Suprapubic skin (tissue), 4 donors: ENCODE measurements at places on chromosomes 6 and 20.
A peak's percentile ranks its signal among the peaks of the same experiment; 100 is the strongest.

DNA sequence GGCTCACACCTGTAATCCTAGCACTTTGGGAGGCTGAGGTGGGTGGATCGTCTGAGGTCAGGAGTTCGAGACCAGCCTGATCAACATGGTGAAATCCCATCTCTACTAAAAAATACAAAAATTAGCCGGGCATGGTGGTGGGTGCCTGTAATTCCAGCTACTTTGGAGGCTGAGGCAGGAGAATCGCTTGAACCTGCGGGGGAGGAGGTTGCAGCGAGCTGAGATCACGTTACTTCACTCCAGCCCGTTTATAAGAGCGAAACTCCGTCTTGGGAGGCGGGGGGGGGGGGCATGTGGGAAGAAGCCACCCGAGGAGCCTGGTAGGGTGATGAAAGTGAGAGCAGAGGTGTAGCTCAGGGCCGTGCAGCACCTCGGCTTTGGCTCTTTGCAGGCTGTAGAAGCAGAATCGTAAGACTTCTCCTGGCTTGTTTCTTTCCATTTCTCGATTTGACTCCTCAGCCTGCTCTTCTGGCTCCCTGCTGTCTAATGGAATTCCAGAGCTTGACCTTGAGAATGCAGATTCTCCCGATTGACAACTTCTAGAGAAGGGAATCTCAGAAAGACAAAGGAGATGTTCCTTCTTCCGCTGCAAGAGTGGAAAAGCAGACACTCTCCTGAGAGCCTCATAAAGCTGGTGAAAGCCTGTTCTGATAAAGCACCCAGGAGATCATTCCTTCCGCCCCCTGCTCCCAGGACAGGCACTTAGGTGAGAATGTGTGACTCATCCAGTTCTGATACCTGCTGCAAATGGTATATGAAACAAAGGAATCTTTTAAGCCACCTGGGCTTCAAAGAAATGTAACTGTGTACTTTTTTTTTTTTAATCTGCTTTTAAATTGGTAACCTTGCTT lies 26.0 kb upstream of the PPP1R16B start:
- H3K4me3 ChIP-seq = no peak overlapping the region
- H3K27ac ChIP-seq = no peak overlapping the region
- no peak for DNase-seq
- peaks cover 13% of the 10 kb centered on the region for H3K36me3 ChIP-seq

DNA sequence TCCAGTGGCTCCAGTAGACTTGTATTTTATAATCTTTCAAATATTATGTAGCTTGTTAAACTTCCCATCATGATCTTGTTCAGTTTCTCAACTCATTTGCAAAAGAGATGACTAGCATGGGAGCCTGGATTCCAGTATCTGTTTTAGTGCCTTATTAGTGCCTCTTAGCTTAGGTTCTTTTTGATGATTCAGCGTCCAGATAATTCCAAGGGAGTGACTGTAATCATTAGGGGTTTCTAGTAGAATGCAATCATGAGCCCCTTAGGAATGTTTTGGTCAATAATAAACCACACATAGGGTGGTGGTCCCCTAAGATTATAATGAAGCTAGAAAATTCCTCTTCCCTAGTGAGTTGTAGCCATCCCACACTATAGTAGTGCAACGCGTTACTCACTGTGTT lies 7.0 kb downstream of the CD2AP start:
- DNase-seq = no peak
- peaks cover 53% of the 10 kb centered on the region for H3K4me1 ChIP-seq
- H3K36me3 ChIP-seq = no peaks in the 10 kb centered on the region
- H3K27me3 ChIP-seq = no peaks in the 10 kb centered on the region
- no peak overlapping the region for H3K4me3 ChIP-seq
- H3K27ac ChIP-seq = no peak overlapping the region

GRCh38 chr6:32192608-32193039 lies at the start of gene GPSM3:
TSS of gene GPSM3 (minus strand) at chr6:32192643. CDS start at chr6:32192513, 130 bp downstream.
- peaks cover 71% of the 10 kb centered on the region for H3K4me1 ChIP-seq
- H3K4me3 ChIP-seq = peak within 1 kb of the TSS; percentile 61
- H3K27ac ChIP-seq = peak within 1 kb of the TSS; percentile 89
- H3K27me3 ChIP-seq = no peaks in the 10 kb centered on the region
- H3K36me3 ChIP-seq = peaks cover 5% of the 10 kb centered on the region
- no peak for DNase-seq

- DNase-seq = no peak
- H3K27ac ChIP-seq = peak overlapping the region; percentile 96
- H3K4me1 ChIP-seq = peaks cover 19% of the 10 kb centered on the region
- no peaks in the 10 kb centered on the region for H3K27me3 ChIP-seq
- H3K4me3 ChIP-seq = peak overlapping the region; percentile 67
- H3K36me3 ChIP-seq = no peaks in the 10 kb centered on the region
Observed at GRCh38 chr6:157380458-157380778, 572 bp upstream of the ZDHHC14 start.

GRCh38 chr6:40906759-40907158 lies 132.3 kb downstream of the UNC5CL start:
- H3K27me3 ChIP-seq = no peaks in the 10 kb centered on the region
- DNase-seq = no peak
- no peaks in the 10 kb centered on the region for H3K36me3 ChIP-seq
- H3K4me1 ChIP-seq = peaks cover 8% of the 10 kb centered on the region
- H3K27ac ChIP-seq = peak overlapping the region; percentile 18

DNA sequence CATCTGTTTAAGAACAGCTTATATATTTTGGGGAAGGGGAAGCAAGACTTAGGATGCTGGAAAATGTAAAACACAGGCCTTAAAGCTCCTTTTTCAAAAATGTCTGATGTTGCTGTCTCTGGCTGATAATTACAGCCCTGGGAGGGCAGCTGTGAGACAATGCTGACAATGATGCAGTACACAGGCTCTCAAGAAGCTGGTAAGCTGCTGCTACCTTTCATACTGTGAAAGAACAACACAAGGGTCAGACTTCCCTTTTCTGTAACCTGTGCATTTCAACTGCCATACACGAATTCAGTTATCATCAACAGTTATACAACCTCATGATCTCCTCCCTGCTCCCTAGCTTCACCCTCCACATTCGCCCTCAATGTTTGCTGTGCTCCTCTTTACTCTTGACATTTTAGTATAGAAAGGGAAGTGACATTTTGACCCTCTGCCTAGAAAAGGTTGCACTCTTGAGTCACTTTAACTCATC lies 25.2 kb downstream of the MAP7 start:
- H3K4me3 ChIP-seq = no peak overlapping the region
- no peak for DNase-seq
- H3K36me3 ChIP-seq = no peaks in the 10 kb centered on the region
- H3K27ac ChIP-seq = no peak overlapping the region
- no peaks in the 10 kb centered on the region for H3K27me3 ChIP-seq
- peaks cover 14% of the 10 kb centered on the region for H3K4me1 ChIP-seq

GRCh38 chr20:17762243-17762872 lies 62.6 kb downstream of the BANF2 start:
- no peak overlapping the region for H3K4me3 ChIP-seq
- DNase-seq = no peak
- H3K36me3 ChIP-seq = no peaks in the 10 kb centered on the region
- no peaks in the 10 kb centered on the region for H3K4me1 ChIP-seq
- H3K27ac ChIP-seq = no peak overlapping the region
- H3K27me3 ChIP-seq = peaks cover 4% of the 10 kb centered on the region

- peak; percentile 58 for DNase-seq
- no peaks in the 10 kb centered on the region for H3K36me3 ChIP-seq
Observed at GRCh38 chr6:169918239-169918953, 167.0 kb downstream of the ERMARD start.

- H3K4me1 ChIP-seq = no peaks in the 10 kb centered on the region
- no peaks in the 10 kb centered on the region for H3K27me3 ChIP-seq
- DNase-seq = no peak
- H3K36me3 ChIP-seq = no peaks in the 10 kb centered on the region
Observed at GRCh38 chr20:24497851-24498250, 28.4 kb downstream of the SYNDIG1 start.

DNA sequence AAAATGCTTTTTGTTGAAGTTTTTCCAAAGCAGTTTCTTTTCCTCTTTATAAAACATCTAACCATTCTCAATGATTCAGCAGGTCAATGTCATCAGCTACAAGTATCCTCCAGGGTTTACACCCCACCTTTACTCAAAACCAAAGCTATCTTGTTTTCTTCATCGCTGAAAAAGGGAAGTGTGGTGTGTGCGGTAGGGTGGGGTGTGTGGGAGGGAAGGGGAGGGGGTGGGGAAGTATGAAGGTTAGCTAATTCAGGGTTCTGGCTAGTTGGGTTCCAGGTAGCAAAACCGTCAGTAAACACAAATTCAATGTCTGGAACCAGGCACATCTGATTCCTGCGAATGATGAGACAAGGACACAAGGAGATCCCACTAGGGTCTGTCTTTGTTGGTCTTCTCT lies 189.6 kb downstream of the GJA10 start:
- no peaks in the 10 kb centered on the region for H3K27me3 ChIP-seq
- no peak overlapping the region for H3K4me3 ChIP-seq
- H3K36me3 ChIP-seq = no peaks in the 10 kb centered on the region
- peaks cover 9% of the 10 kb centered on the region for H3K4me1 ChIP-seq
- H3K27ac ChIP-seq = no peak overlapping the region
- no peak for DNase-seq

DNA sequence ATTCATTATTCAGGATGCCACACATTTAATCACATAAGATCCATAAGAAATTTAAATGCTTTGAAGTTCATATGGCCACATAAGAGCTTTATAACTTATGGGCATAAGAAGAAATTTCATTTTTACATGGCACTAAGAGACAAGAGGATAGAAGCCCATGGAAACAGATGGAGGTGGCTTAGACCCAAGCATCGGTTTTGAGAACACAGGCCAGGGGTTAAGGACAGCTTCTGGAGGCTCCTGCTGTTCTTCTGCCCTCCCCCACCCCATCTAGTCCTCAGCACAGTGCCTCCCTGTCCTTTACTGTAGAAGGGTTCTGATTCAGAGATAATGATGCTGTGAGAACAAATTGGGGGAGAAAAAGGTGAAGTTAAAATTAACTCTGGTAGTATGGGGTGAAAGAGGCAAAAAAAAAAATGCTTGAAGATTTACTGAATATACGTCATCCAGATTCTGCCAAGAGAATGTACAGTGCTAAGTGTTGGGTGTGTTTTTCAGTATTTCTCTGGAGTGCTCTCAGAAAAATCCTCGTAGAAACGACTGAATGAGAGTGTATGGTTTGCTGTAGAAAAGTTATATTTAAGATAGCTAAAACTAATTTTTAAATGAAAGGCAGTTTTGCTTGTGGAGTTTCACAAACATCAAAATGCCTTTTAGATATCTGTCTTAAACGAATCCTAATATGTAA lies 539.7 kb downstream of the QKI start:
- H3K4me1 ChIP-seq = peaks cover 21% of the 10 kb centered on the region
- H3K27me3 ChIP-seq = no peaks in the 10 kb centered on the region
- H3K27ac ChIP-seq = no peak overlapping the region
- H3K36me3 ChIP-seq = no peaks in the 10 kb centered on the region
- H3K4me3 ChIP-seq = no peak overlapping the region
- DNase-seq = no peak

- no peak overlapping the region for H3K4me3 ChIP-seq
- H3K36me3 ChIP-seq = no peaks in the 10 kb centered on the region
- no peak for DNase-seq
- H3K4me1 ChIP-seq = no peaks in the 10 kb centered on the region
- no peak overlapping the region for H3K27ac ChIP-seq
- no peaks in the 10 kb centered on the region for H3K27me3 ChIP-seq
Observed at GRCh38 chr6:938271-938905, 245.4 kb upstream of the EXOC2 start.
